ENCODE measurements at places on chromosomes 4 and X.
A peak's percentile ranks its signal among the peaks of the same experiment; 100 is the strongest.

GRCh38 chr4:54553001-54553400, 104.8 kb upstream of the KIT start:
- no peak for DNase-seq

DNA sequence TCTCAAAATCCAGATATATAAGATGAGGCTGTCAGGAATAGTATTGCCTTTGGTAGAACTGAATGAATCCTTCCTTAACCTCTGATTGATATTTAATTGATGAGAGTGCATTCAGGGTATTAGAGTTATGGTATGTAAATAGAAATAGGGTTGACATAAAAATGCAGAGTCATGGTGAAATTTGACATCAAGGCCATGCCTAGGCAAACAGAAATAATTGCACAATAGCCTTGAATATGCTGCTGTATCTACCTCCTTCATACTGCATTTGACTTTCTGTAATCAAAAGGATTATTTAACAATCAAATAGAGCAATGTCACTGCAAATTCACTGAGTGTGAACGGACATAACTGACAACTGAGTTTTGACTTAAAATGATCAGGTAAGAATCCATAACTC, 1316.3 kb downstream of the STIM2 start:
- DNase-seq: no peak

DNA sequence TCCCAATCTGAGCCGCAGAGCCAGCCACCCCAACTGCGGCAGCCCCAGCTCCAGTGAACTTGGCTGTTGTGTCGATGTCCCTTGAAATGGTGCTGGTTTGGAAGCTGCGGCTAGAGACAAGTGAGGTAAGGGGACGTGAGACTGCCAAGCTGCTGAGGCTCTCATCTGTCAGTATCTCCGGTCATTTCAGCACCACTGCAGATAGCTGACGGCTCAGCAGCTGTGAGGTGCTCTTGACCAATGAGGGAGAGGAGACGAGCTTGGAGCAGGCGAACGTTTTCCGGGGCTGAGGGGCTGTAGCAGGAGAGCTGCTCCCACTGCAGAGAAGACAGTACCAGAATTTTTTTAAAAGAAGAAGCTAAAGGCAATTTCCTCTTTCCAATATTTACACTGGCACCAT, 175.5 kb upstream of the CASK start:
- DNase-seq: no peak

DNA sequence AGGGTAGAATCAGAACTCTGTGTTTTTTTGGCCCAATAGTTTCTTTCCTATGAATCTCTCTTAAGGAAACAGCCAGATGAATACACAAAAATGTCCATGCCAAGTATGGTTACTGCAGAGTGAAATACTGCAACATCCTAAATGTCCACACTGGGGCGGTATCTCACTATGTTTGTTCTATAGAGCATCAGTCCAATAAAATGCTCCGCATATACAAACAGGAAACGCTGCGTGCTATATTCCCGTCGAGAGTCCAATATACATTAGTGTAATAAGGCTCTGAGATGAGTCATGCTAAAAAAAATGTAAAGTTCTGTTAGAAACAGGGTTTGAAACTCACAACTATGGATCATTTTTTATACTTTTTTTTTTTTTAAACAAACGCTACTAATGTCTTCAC, 72.9 kb upstream of the ENOX2 start:
- peak; percentile 11 for DNase-seq

DNA sequence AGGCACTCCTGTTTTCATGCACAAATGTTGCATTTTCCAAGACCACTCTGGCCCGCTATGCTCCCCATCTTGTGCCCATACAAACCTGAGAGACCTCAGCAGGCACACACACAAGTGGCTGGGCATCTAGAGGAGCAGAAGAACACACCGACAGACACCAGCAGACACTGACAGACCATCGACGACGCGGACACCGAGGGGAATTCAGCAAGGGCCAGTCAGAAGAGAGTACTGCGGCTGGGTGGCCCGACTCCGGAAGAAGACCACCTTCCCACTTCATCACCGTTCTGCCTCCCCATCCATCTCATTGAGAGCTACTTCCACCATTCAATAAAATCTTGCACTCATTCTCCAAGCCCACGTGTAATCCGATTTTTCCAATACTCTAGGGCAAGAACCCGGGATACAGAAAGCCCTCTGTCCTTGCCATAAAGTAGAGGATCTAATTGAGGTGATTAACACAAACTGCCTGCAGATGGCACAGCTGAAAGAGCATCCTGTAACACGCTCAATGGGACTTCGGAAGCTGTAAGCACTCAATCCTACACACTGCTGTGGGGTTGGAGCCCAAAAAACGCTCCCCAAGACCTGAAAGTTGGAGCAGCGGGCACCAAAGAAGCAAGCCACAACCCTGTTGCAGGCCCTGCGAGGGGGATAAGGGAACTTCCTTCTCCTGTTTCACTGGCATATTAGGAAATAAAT, 780.9 kb downstream of the ARAP2 start:
- DNase-seq: no peak

DNA sequence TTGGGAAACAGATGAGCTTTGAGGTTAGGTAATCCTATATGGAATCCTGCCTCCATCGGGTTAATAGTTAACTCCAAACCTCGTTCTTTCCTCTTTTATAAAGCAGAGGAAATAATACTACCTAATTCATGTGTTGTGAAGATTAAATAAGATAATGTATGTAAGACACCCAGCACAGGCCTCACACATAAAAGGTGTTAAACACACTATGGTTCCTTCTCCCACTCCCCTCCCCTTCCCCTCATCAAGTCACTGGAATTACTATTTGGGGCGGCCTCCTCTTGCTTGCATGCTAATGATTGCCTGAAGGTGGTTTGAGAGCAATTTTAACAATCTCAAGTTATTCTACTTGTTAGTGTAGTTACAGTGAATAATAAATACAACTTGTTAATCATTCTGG, 404.4 kb upstream of the RASGEF1B start:
- DNase-seq: no peak

DNA sequence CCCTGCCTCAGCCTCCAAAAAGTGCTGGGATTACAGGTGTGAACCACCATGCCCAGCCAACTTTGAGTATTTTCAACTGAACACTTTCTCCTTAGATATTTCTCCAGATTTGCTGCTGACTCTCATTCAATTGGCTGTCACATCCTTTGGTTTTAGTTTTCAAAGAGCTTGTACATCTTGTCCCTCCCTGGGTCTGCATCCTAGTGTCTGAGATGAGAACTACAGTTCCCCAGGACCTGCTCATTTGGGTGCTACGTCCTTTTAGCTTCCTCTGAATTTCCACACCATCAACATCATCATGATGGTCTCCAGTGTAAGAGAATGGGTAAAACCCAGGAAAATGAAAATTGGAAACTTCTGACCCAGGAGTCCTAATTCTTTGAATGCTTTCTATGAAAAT, 312.9 kb downstream of the NLGN4X start:
- no peak for DNase-seq

GRCh38 chrX:39398215-39398962, 597.1 kb downstream of the MID1IP1 start:
- DNase-seq: peak; percentile 19

GRCh38 chrX:67614423-67614822, 70.6 kb downstream of the AR start:
- no peak for DNase-seq

- DNase-seq: no peak
Measured at GRCh38 chrX:4622486-4623167, 909.2 kb upstream of the PRKX start.

Measured in NCI-H1092 (cell line).